ENCODE measurements at places on chromosomes 6 and 20.

DNA sequence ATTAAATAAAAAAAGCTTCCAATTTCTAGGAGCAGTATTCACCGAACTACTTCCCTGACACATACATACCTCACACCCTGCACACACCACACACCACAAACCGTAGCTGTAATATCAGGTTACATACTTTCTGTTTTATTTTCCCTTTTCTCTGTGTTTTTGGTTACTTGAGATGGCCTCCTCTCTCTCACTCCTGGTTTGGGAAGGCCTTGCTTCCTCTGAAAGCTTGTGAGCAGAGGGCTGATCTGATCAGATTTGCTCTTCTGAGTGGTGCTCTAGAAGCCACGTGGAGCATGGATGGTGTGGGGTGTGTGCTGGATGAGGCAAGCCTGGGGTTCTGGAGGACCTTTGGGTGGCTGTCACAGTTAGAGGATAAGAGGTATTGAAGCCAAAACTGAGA, 20.9 kb downstream of the UTRN start:
- DNase-seq: no peak

DNA sequence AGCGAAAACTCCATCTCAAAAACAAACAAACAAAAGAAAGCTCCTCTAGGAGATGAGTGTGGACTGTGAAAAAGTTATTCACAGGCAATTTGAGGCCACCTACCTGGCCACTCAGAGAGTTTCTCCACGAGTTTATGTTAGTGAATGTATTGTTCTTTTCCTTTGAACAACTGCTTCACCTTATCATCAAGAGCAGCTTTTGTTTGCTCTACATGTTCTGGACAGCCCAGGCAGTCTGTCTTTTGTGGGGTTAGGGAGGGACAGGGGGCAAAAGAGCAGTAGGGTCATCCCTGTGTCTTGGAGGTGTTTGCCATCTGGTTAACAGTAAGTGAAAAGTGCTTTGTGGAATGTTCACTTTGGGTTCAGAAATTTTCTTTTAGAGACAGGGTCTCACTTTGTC, 8.0 kb downstream of the CASS4 start:
- no peak for DNase-seq

- DNase-seq: no peak
Measured at GRCh38 chr20:12211361-12211760, 293.7 kb downstream of the BTBD3 start.

GRCh38 chr6:131946992-131947955, 3.9 kb downstream of the CCN2 start:
- no peak for DNase-seq

DNA sequence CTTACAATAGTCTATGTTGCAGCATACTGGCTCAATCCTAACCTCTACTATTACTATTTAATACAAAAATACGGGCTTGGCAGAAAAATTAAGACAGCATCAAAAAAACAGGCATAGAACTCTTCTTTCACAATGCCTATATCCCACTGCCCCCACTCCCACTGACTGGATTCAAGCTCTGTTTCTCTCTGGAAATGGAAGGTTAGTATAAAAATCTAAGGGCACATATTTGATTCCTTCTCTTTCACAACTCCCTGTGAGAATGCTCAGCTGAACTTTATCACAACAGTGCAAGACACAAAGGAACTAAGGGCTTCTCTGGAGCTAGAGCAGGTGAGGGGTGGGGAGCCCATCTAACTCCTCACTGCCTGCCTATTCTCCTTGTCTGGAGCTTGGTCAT, 258.4 kb upstream of the FAM83B start:
- DNase-seq: no peak

DNA sequence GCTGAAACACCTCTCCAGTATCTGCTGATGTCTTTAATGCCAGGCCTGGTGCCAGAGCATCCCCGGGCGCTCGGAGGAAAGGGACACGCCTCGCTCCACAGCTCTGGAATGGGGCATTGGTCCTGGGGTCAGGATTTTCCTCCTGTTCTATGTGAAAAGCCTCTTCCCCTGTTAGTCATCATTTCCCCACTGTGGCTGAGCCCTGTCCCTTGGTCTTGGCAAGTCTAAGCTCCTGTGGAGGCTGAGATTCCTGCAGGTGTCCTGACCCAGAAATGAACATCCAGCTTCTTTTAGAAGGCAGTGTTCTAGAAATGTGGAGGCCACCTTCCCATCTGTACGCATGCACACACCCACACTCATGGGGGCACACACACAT, 19.4 kb downstream of the SYNDIG1 start:
- DNase-seq: no peak

DNA sequence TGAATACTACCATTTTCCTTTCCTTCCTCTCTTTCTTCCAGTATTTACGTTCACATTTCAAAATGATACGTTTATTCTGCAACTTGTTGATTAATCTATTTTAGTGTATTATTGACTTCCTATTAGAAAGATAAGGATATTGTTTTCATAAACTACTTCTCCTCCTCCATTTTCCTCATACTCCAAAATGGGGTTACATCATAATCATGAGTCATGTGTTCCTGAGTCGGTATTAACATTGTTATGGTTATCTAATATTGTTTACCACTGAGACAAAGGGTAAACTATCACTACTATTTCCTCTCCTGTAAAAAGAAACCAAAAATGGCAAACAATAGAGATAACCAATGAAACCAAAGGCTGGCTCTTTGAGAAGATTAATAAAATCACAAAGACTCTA, 126.5 kb upstream of the CDYL start:
- no peak for DNase-seq

- DNase-seq: no peak
Measured at GRCh38 chr20:11060423-11061185, 386.8 kb upstream of the JAG1 start.

GRCh38 chr20:1392693-1393506, at the start of gene FKBP1A:
TSS of gene FKBP1A (minus strand) at chr20:1393054. CDS start at chr20:1392998, 56 bp downstream.
- DNase-seq: peak; percentile 83

DNA sequence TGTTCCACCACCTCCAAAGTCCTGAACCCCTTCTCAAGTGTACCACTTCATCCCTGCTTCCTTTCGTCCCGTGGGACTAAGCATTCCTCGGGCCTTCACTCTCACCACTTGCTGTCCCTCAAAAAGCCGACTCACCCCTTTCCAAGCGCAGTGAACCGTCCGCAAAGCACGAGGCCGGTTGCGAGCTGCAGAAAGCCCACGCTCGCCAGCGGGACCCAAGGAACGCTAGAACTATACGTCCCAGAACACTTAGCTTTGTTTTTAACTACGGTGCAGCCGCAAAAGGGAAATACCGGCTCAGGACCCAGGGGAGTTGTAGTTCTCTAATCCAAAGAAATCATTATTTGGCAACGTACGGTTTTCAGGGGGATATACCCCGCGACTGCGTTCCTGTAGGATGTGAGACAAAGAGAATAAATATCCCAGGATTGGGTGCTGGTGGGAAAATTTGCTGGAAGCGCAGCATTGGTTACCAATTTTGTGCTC, 416 bp upstream of the POLR1H start:
- no peak for DNase-seq

DNA sequence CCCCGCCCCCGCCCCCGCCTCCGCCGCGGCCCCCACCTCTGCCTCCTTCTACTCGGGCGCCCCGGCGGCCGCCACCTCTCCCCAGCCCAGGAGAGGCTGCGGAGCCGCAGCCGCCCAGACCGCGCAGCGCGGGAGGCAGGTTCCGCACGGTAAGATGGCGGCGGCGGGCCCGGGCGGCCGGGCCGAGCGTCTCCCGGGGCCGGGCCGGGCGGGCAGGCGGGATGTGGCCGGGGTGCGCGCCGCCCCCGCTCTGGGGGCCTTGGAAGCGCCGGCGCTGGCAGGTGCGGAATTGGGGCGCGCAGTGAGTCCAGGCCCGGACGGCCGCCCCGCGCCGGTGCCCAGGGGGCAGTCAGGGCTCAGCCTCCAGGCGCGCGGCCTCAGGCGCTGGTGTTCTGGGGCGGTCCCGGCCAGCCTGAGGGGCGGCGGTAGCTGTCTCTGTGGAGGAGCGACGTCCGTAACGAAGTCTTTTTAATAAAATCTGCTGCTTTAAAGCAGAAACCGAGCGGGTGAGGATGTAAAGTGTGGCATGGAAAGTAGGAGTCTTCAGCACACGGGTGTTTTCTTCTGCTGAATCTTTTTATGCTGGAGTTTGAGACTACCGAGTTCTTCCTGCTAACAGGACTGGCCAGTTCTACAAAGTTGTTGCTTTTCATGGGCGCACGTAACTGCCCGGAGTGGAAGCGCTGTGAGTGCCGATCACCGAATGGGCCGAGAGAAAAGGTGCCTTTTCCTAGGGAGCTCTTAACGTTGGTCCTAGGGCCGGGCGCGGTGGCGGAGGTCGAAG, at the start of gene GID8:
TSS of gene GID8 (plus strand) at position 43 of the 784 bp plus-strand sequence. CDS start 3,356 bp downstream, outside the sequence.
- DNase-seq: no peak

Data from stimulated activated CD4-positive, alpha-beta T cell treated with anti-CD3 and anti-CD28 coated beads, Interleukin-12 subunit alpha, Interleukin-12 subunit beta, amount 100 ng/mL, for 24 hours (primary cell).